NCI-H1694 treated with DMSO at 0.1 percent for 48 hours (cell line): ENCODE measurements at places on chromosomes 1 and 21.
A peak's percentile ranks its signal among the peaks of the same experiment; 100 is the strongest.

- no peak for DNase-seq
Observed at GRCh38 chr1:20390589-20391331, 95.2 kb downstream of the CAMK2N1 start.

DNA sequence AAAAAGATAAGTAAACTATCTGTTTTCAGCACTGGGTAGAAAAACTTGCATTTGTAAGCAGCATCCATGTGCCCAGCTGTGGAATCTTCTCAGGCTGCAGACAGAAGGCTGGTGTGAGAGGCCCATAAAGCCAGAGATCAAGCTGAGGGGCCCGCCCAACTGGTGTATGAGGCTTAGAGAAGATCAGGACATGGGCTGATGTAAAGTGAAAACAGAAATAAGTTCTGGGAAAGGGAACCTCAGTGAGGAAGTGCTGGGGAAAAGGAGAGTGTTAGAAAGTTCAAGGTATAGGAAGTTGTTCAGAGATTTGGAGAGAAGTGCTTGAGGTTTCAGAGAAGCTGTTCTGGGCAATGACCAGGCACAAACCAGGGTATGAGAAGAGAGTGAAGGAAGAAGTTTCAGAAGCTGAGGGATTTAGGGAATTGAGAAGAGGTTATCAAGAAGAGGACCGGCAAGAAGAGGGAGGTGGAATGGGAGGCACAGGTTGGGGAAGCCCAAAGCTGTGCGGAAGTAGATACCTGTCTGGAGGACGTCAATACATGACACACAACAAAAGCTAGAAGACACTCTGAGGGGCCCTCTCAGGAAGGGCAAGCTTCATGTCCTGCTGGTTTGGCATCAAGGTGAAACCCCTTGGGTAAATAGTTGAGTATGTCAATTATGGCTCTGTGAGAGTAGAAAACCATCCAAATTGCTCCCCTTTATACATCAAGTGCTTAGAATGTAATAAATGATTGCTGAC lies 2.7 kb upstream of the CD5L start:
- DNase-seq: no peak

DNA sequence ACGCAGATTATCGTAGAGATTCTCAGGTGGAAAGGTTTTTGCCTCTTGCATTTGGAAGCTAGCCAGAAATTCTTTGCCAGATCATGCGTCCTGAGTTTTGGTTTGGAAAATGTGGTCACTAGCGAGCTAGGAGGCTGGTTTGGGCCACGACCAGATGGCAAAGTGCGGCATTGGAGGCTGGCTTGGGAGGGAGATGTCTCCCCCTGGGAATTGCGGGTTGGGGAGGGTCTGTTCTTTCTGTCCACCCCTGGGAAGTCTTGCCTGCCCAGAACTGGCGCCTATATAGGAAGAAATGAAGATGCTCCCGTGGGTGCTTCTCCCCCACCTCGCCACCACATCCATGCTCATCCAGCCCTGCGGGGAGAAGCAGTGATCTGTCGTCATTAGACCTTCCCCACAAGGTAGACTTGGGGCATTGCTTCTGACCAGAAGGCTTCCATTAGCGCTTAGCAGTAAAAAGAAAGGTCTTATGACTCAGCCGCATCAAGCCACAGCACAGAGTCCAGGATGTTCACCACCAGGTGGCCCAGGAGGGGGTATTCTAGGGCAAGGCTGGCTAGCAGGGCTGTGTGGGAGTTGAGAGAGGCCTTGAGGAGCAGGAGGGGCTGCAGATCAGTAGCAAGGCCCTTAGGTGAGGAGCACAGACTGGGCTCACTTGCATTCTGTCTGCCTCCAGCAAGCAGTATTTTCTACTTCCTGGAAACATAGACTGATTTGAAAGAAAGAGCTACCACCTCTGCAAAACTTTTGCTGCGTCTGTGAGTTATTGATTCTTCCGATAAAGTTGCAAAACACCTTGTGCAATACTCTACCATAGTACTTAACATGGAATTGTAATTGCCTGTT lies 1.5 kb upstream of the PTP4A2 start:
- DNase-seq: no peak

GRCh38 chr21:37153935-37154350 lies 80.9 kb downstream of the TTC3 start:
- DNase-seq: no peak

DNA sequence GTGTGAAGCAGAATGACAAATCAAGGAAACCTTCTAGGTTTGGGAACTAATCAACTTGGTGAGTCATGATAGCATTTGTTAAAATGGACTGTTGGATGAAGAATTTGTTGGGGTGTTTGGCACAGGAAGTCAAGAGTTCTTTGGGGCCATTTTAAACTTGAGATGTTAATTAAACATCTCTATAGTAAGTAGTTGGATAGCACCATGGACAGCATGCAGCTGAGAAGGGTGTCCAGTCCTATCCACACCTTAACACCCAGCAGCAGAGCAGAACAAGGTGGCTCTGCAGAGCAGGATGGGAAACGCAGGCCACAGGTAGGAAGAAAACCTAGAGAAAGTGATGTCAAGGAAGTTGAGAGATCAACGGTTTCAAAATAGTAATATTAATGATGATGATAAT lies 52.5 kb downstream of the TNR start:
- DNase-seq: no peak

DNA sequence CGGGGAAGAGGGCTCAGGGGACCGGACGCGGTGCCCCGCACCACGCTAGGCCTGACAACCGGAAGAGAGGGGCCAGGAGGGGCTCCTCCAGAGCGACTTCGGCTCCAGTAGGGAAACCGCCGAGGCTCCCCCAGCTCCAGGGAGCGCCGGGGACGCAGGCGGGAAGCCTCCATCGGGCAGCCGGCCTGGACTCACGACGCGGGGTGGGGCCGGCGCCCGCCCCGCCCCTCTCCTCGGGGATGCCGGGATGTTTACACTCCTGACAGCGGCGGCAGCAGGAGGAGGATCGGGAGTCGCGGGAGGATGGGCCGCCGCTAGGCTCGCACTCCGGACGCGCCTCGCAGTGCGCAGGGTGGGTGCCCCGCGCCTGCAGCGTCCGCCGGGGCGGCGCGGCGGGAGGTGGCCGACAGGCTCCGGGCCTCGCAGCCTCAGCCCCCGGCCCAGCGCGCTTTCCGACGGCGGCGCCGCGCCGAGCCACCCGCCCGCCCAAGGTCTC lies at the start of gene NEK7:
Gene NEK7, plus strand, starts transcription at position 254 of the 496 bp plus-strand sequence. CDS start 75,583 bp downstream, outside the sequence.
- DNase-seq: peak; percentile 52

DNA sequence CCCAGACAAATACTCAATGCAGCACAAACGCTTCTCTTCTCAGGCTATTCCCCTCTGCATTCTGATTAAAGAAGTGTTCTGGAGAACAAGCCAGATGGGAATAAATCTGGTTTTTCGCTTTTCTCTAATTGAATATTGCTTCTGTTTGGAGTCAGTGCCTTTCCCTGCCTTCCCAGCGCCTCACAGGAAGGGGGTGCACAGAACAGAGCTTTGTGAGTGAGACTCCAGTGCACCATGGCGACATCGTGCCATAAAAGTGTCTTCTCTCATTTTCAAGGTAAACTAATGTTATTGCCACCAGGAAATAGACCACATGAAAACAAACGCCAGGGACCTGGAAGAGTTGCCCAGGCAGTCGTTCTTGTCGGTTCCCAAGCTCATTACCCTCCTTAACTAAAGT lies 43.6 kb upstream of the SLC45A1 start:
- no peak for DNase-seq

DNA sequence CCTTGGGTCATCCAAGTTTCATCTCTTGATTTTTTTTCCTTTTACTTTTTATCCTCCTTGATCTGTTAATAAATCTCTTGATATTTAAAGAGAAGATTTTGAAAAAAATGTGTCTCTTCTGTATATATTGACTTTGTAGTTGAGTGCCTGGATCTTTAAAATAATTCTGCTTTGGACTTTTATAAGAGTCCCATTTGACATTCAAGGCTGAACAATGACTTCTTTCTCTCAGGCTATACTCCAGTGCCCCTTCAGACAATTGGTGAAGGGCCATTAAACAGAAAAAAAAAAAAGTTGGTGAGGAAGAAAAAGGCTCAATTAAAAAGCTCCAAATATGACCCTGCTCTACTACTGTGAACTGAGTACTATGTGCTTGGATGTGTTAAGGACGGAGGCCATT lies 40.9 kb upstream of the CITED4 start:
- no peak for DNase-seq

- no peak for DNase-seq
Observed at GRCh38 chr1:114091711-114092110, 62.0 kb downstream of the SYT6 start.

GRCh38 chr21:45278156-45278911 lies 9.4 kb downstream of the POFUT2 start:
- DNase-seq: no peak

DNA sequence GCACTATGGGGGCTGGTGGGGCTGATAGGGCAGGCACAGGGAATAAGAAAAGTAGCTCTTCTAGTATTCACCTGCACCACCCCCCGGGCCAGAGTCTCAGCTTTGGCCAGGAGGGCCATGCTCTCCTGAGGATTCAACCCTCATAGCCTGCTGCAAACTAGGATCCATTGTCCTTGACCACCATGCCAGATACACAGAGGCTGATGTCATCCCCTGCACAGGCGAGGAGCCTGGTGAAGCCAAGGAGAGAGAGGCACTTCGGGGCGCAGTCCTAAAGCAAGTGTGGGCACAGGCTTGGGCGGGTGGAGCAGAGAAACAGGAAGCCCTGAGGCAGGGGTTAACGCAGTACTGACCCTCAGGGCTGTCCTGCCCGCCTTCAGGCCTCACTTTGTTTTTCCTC lies 29.5 kb downstream of the TMEM53 start:
- DNase-seq: no peak

GRCh38 chr1:53526451-53527101 lies 67.4 kb downstream of the DMRTB1 start:
- no peak for DNase-seq

- DNase-seq: no peak
Observed at GRCh38 chr21:46425571-46425970, 33.1 kb upstream of the DIP2A start.

GRCh38 chr1:29569971-29570634 lies 333.8 kb downstream of the PTPRU start:
- no peak for DNase-seq

GRCh38 chr1:205589046-205589445 lies 42.8 kb downstream of the ELK4 start:
- no peak for DNase-seq

DNA sequence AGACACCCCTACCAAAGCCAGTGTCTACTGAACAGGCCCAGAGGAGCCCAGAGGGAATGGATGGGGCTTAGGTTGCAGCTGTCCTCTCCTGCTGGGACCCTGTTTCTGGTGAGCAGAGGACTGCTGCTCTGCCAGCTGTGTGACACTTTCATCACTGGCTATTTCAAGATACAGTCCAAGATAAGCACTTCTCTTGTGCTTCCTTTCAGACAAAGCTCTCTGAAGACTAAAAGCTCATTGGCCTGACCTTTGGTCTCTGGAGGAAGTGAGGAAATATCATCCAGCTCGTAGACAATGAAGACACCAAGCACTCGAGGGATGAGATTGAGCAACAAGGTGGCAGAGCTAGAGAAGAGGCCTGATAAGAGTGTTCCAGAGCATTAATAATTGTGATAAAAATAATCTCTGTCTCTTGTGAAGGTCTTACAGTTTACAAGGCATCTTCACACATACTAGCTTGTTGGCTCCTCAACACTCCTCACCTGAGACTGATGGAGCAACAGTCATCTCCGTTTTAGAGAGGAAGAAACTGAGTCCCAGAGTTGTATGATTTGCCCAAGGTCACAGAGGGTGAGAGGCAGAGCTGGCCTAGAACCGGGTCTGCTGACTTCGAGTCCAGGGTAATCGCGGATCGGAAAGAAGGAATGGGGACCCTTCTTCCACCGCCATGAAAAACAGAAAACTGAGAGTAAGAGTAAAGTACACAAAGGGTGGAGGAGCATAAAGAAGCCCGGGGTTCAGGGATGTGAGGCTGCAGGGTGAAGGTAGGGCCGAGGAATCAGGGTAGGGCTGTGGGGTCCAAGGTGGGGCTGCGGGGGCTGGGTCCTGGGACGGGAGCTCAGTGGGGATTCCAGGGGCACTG lies 666 bp downstream of the PAFAH2 start:
- peak; percentile 33 for DNase-seq

DNA sequence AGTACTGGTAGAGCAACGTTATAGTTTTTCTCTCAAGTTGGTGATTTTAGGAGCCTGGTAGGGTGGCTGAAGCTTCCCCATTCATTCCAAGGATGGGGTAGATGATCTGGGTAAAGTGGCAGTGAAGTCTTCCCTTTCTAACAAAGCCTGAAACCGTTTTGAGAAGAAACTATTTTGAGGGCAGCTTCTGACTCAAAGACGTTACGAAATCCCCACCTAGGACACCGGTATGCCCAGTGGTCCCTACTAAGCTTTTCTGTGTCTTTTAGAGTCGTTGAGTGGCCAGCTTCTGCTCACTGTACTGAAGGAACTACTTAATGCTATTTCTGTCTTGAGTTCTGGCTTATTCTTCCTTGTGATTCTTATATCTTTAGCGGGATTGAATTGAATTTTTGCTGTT lies 1.4 kb downstream of the WDTC1 start:
- no peak for DNase-seq

DNA sequence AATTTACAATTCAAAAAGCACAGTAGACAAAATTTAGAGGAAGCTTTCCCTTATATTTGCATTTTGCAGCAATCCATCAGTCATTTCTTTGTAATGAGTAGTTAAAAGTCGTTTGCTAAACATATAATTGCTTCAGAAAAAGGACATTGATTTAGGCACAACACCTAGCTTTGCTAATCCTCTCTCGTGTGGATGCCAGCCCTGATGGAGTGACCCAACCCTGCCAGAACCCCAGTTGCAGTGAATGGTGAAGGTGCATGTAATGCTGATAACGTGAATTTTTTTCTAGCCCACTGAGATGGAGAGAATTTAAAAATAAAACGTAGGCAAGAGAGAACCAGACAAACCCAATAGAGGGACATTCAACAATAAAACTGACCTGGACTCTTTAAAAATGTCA lies 263.4 kb downstream of the GRIK1 start:
- DNase-seq: no peak

DNA sequence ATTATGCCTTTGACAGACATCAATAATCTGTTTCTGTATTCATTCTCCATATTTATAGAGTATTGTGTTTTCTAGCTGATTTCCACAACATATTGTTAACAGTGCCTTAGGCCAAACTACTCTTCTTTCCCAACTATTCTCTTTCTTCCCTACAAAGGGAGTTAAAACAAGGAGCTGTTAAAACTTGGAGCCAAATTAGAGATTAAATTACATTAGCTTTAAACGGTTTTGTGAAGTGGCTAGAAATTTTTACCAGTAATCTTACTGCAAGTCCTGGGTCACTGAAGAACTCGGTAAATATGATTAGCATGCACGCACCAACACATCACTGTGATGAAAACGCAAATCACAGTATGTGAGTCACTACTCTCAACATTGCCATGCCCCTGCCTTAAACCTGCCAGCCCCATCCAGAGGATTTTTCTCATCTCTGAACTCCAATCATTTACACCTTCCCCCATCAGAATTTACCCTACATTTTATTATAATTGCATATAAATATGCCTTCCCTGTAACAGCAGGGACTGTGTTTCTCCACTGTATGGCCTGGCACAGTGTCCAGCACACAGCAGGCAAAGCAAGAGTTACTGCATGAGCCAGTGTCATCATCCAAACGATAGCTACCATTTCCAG lies 1.5 kb upstream of the PRDX6 start:
- DNase-seq: no peak
